ENCODE measurements at places on chromosomes 11 and 22.

GRCh38 chr11:78715639-78716311 is 141.1 kb upstream of the NARS2 start:
- DNase-seq = no peak

DNA sequence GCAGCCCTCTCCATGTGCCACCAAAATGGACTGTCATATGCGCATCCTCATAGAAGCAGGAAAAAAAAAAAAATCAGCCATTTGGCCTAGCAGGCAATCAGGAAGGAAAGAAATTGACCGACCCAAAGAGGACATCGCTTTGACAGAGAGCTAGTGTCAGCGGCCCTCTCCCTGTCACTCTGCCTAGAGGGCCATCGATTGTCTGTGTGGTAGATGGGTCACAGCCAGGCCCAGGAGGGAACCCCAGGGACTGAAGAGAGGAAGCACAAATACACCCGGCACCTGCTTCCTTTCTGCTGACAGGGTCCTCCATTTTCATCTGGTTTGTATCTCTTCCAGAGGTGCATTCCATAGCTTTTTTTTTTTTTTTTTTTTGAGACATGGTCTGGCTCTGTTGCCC is 21.8 kb downstream of the VPS37C start:
- no peak for DNase-seq

GRCh38 chr11:118791961-118792569 is 1.1 kb upstream of the DDX6 start:
- no peak for DNase-seq

DNA sequence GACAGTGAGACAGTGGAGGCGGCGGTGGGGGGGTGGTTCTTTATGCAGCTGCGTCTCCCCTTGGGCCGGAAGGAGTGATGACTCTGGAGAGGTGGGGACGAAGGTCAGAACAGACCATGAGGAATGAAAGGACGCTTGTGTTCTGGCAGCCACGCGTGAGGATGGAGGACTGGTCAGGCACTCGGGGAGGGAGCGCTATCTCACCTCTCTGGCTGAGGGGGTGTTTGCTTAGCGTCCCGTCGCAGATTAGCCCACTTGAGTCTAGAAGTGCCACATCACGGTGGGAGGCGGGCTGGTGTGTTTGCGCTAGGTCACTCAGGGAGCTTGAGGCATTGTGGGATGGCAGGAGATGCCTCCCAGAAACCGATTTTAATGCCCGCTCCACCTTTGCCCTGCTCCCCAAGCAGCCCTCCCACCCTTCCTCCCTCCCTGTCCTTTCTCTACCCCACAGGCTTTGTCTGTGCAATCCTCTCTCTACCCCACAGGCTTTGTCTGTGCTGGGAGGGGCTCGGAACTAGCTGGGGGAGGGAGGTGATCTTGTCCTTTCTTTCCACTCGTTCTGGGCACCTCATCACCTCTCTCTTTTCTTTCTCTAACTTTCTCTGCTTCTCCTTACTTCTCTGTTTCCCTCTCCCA is 97.8 kb downstream of the PKNOX2 start:
- no peak for DNase-seq

DNA sequence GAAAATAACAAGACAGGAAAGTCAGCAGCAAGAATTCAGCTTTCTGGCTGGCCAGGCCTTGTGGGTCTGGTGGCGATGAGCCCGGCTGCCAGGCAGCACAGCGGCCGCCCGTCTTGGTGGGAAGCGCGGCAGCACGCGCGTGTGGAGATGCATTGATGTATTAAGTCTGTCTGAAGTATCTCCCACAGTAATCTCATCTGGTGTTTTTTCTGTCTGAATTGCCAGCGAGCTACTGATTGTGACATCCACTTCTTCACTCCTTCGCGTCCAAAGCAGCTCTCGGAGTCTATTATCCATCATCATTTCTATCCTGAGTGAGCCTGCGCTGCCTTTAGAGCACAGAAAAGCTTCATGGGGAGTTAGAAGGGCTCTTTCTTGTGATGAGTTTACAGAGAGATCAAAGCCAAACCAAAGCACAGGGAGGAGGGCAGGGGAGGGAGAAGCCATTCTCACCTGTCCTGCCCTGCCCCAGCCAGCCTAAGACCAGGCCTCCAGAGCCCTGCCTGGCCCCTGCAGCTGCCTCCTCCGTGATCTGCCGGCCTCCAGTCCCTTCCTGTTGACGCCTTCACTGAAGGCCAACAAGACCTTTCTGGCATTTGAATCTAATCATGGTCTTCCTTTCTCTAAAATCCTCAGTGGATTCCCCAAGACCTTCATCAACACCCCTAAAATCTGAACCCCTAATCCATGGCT is 1419.0 kb downstream of the TBC1D22A start:
- DNase-seq = no peak
